Activated naive CD4-positive, alpha-beta T cell (primary cell): ENCODE measurements at places on chromosomes 11 and 22.
A peak's percentile ranks its signal among the peaks of the same experiment; 100 is the strongest.

DNA sequence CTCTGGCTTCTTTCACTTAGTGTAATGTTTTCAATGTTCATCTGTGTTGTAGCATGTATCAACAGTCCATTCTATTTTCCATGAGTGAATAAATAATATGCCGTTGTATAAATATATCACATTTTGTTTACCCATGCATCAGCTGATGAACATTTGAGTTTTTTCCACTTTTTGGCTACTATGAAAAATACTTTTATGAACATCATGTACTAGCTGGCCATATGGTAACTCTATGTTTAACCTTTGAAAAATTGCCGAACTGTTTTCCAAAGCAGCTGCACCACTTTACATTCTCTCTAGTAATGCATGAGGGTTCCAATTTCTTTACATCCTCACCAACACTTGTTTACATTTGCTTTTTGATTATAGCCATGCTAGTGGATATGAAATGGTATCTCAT lies 59.8 kb upstream of the FAR1 start:
- no peak for DNase-seq

DNA sequence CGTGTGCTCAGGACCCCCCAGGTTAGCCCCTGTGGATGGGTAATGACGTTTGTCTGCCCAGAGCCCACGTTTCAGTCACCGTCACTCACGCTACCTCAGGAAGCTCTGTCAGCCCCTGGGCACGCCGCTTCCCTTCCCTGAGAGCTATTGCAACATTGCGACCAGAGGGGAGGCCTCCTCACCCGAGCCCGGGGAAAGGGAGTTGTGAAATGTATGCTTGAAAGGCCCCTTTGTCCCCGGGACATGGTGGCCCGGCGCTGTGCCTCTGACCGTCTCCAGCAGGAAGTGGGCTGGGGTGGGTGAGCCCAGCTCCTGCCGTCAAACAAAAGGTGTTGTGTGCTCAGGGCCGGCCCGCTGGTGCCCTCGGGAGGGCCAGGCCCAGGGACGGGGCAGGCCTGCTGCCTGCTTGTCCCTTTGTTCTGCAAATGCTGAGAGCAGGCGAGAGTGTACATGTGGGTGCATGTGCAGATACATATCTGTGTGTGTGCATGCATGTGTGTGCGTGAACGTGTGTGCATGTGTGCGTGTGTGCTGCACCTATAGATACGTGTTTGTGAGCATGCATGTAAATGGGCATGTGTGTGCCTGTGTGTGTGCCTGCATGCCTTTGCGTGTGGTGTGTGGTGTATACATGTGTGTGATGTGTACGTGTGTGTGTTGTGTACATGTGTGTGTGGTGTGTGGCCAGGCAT lies 1125.0 kb downstream of the BRD1 start:
- no peak for DNase-seq

DNA sequence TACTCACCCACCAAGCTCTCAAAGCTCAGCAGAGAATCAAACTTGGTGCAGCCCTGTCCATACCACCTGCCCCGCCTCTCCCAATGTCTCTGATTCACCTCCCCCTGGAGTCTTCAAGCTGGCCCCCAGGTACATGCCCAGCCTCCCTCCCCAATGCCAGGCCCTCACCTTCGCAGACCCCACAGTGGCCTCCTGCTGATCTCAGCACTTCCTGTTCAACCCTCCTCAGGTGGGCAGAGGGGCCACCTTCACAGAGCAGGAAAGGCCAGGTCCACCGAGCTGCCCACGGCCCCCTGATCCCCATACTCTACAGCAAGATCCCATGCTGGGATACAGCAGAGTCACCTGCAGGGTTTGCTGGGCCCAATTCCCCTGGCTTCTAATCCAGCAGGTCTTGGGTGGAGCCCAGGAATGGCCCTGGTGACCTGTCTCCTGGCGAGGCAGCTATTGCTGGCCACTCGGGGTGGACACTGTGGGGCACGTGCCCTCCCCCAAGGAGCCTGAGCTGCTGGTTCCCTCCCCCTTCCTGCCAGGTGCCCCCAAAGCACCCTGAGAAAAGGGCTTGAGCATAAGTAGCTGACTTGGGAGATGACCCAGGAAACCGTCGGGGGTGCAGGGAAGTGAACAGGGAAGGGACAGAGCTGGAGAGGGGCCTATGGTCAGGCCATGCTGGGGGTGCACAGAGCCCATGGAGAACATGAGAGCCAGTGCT lies 150.7 kb downstream of the BRD1 start:
- no peak for DNase-seq

DNA sequence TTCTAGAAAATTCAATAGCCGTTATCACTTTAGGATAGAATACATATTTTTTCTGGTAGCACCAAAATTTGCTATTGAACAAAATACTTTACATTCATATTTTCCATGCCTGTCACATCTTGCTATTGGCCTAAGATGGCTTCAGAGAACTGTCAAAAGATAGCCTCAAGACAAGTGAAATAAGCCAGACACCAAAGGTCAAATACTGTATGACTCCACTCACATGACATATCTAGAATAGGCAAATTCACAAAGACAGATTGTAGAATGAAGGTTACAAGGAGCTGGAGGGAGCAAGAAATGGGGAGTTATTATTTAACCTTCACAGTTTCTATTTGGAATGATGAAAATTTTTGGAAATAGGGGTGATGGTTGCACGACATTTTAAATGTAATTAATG lies 223.7 kb upstream of the ZC3H12C start:
- no peak for DNase-seq

- no peak for DNase-seq
Observed at GRCh38 chr11:442611-443081, 835 bp upstream of the ANO9 start.

GRCh38 chr22:41085842-41086241 lies 6.5 kb upstream of the EP300 start:
- DNase-seq, result no peak

DNA sequence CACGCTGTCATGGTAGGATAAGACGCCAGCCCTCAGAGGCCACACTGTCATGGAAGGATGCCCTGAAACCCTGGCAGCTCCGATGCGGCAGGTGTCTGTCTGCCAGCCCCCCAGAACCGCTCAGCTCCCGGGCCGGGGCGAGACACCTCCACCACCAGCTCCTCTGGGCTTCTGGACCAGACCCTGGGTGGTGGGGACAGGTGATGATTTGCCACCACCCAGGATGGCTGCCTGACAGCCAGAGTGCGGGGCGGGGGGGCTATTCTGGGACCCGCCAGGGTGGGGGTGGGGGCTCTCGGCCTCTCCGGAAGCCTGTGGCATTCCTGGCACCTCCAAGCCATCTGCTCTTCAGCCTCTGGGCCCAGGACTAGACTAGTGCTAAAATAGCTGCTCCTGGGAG lies 9.4 kb downstream of the PHLDA2 start:
- DNase-seq, result no peak

DNA sequence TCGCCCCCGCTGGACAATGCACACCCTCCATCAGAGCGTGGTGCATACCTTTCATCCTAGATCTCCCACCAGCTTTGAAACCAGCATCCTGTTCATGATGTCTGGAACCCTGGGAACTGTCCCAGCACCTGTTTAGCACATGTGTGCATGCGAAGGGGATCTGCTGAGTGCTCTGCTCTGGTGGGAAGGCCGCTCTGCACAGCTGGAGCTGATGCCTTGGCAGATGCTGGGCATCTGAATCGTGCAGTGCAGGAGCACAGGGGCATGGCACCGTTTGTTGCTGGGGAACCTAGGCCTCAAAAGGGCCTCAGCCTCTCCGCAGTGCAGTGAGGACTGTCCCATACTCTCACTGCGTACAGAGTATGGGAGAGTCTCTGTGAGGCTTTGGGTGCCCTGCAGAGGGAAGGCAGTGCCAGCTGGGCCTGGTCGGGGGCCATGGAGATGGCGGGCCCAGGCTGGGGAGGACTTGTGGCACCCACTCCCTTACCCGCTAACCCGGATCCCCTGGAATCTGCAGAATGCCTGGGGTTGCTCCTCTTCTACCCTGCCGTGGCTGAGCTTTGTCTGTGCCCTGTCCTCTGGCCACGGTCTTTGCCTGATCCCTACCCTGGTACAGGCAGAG lies 72.9 kb upstream of the ATXN10 start:
- no peak for DNase-seq

- DNase-seq, result no peak
Observed at GRCh38 chr11:126282361-126282735, 545 bp upstream of the TIRAP start.

DNA sequence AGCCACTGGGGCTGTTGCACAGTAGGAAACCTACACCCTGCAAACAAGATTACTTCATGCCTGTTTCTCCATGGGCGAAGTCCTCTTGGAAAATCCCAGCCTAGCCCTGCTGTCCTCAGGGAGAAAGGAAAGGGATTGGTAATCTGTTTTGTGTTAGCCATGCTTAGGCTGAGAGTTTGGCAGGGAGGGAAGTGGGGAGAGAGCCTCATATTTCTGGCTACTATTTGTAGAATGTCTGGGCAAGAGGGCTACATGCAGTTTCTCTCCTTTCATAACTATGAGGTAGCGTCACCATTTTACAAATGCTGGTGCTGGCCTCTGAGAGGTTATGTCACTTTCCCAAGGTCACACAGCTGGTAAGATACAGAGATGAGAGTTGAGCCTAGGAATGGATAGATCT lies 737 bp upstream of the MFRP start:
- DNase-seq, result no peak

DNA sequence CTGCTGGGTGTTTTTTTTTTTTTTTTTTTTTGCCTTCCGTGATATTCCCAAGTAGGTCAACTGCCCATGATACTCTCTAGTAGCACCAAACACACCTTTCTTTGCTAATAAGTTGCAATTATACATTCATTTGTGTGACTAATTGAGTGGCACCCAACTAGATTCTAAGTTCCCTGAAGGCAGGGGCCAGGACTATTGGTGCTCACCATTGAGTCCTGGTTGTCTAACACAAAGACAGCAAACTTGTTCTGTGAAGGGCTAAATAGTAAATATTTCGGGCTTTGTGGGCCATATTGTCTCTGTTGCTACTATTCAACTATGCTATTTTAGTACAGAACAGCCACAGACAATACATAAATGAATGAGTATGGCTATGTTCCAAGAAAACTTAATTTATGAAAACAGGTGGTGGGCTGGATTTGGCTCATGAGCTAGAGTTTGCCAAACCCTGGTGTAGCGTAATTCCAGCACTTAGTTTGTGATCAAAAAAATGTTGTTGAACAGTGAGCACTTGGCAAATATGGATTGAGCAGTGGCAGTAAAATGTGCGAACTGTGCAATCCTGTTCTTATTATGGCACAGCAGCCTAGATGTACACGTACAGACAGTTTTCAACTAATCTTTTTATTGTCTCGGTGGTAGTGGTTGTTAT lies 11.3 kb downstream of the ENDOD1 start:
- no peak for DNase-seq

- DNase-seq, result no peak
Observed at GRCh38 chr11:26958702-26959049, 35.2 kb upstream of the FIBIN start.

DNA sequence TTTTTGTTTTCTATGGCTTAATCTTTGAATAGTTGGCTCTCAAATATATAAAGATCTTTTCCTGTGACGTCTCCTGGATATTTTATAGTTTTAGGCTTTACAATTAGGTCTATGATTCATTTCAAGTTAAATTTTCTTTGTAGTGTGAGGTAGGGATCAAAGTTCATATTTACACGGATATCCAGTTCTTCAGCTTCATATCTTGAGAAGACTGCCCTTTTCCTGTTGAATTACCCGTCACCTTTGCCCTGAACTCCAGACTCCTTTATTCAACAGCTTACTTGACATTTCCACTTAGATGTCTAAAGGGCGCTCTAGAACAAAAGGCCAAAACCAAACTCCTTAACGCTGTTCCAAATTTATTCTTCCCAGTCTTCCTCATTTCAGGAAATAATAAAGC lies 51.7 kb downstream of the TTC17 start:
- no peak for DNase-seq

DNA sequence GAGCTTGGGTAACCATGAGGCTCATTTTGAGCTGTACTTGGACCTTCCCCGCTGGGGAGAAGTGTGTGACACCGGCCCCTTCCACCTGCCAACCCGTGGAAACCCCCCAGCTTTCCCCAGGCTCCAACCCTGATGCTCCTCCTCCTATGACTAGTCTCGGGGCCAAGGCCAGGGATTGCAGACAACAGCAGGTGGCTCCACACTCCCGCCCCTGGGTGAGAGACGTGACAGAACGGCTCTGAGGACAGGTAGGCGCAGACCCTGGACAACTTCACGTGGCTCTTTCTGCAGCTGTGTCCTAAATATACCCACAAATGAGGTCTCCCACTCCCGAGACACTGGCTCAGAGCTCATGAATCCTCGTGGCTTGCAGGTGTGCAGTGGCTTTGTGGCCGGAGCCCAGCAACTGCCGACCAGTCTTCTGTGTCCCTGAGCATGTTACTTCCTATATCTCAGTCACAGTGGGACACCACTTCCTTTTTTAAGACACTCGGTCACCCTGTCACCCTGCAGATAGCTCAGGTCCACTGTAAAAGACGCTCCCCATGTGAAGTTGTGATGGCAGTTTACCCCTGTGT lies 55.2 kb downstream of the NECTIN1 start:
- DNase-seq, result no peak

- DNase-seq, result no peak
Observed at GRCh38 chr11:69352166-69352565, 58.2 kb downstream of the MYEOV start.

- DNase-seq, result no peak
Observed at GRCh38 chr22:44305455-44305854, 7.3 kb downstream of the SHISAL1 start.

- no peak for DNase-seq
Observed at GRCh38 chr11:88315981-88316441, 21.5 kb downstream of the CTSC start.

- no peak for DNase-seq
Observed at GRCh38 chr11:93143186-93143585, 54.6 kb downstream of the SLC36A4 start.

GRCh38 chr11:106014035-106014434 lies 8.0 kb downstream of the MSANTD4 start:
- DNase-seq, result no peak

- DNase-seq, result no peak
Observed at GRCh38 chr11:36230779-36231699, 58.2 kb downstream of the COMMD9 start.

GRCh38 chr22:48821346-48821690 lies 1006.4 kb downstream of the BRD1 start:
- DNase-seq, result no peak

GRCh38 chr22:26756675-26757293 lies 99.4 kb downstream of the MIAT start:
- peak; percentile 30 for DNase-seq
